IPS DF 6.9 (cell line): ENCODE measurements at places on chromosomes 12 and 14.
A peak's percentile ranks its signal among the peaks of the same experiment; 100 is the strongest.

- DNase-seq, result no peak
Observed at GRCh38 chr14:54738009-54738408, 164.6 kb downstream of the GCH1 start.

DNA sequence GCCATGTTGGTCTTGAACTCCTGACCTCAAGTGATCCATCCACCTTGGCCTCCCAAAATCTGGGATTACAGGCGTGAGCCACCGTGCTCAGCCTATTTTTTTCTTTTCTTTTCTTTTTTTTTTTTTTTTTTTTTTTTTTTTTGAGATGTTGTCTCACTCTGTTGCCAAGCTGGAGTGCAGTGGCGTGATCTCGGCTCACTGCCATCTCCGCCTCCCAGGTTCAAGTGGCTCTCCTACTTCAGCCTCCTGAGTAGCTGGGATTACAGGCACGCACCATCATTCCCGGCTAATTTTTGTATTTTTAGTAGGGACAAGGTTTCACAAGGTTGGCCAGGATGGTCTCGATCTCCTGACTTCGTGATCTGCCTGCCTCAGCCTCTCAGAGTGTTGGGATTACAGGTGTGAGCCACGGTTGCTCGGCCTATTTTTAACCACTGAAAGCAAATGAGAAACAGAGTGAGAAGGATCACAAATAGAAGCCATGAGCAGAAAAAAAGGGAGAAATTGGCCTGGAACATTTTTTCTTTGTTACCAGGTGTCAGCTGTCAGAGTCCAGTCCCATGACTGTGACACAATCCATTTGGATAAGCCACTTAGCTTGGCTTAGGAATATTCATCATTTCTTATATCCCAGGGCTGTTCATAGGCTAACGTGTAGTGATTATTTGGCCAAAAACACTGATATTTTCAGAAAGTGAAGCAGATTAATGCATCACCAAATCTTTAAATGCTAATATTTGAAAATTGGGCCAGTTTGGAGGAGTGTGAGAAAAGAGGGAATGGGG lies 7.9 kb upstream of the NFKBIA start:
- no peak for DNase-seq

- DNase-seq, result no peak
Observed at GRCh38 chr12:6396031-6396430, 12.1 kb downstream of the LTBR start.

DNA sequence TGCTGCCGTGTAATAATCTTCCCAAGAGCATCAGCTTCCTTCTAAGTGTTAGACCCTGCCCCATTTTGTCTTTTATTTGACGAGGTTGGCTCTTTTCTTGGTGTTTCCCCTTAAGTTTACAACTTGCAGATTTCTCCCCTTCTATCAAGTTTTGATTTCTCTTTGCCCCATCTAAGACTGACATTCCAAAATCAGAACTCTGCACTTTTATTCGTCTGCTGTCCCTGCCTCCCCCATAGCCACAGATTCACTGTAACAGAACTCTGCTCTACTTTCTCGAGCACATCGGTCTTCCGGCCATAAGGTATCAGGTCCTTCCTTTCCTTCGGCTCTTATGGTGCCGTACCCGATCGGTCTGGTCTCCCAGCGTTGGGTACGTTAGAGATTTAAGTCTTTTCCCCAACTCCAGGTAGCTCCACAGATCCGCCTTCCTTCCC lies 563 bp downstream of the DCP1B start:
- DNase-seq, result no peak

DNA sequence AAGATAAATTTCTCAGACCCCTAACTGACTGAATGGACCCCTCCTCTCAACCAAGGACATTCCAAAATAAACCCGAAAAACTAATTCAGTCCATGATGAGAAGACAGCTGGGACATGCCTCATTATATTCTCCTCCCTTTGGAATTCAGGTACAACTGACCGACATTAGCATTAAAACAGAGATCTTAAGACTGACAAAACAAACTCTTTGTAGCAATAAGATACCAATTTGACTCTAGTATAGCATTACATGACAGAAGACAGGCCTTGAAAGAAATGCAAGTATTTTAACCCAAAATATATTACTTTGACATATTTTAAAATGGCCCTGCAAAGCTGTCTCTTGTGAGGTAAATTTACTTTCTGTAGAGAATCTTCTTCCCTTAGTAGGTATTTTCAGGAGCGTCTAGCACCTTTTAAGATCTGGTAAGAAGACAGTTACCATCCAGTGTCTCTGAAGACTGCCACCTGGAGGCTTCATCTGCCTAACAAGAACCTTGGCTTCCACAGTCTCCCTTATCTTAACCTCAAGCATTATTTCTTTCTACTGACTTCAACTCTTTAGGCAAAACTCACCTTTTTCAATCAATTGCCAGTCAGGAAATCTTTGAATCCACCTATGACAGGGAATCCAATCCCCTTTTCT lies 957.5 kb downstream of the SLC6A15 start:
- peak; percentile 54 for DNase-seq

DNA sequence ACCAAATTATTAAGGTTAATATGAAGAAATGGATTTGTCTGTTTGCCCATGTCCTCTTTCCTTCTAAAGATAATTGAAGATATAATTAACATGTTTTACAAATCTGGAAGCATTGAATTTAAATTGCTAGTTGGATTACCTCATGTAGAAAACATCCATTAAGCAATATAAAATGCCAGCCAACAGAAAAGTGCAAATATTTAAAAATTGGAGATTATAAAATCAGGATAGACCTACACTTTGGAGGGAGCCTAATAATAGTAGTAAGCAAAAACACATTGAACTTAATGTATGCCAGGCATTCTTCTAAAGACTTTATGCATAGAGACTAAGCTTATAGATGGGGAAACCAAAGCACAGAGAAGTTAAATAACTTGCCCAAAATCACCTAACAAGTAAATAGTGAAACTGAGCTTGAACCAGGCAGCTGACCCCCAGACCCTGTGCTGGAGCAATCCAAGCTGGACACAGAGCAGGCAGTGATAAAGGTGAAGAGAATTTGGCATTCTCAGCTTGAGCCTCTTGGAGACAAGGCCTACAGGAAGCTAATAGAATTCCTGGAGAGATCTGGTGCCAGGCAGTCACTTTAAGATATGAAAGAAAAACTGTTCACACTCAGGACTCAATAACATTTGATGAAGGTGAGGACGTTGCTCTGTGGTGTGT lies 119.8 kb downstream of the ASCL1 start:
- no peak for DNase-seq

GRCh38 chr14:80403036-80403435 lies 191.7 kb upstream of the DIO2 start:
- DNase-seq, result no peak

DNA sequence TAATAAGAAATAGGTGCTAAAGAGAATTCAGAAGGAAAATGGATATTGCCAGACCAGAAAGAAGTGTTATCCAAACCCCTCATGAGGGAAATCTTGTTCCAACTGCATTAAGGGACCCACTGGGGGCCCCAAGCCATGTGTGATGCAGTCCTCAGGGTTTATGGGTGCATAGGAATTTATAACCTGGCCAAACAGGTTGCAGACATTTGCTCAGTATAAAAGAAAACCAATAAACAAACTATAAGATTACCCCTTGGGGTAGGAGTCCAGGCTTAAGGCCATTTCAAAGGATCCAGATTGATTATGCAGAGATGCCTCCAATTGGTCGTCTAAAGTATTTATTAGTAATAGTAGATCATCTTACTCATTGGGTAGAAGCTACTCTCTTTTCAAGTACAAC lies 240.9 kb upstream of the DIO3 start:
- DNase-seq, result no peak

DNA sequence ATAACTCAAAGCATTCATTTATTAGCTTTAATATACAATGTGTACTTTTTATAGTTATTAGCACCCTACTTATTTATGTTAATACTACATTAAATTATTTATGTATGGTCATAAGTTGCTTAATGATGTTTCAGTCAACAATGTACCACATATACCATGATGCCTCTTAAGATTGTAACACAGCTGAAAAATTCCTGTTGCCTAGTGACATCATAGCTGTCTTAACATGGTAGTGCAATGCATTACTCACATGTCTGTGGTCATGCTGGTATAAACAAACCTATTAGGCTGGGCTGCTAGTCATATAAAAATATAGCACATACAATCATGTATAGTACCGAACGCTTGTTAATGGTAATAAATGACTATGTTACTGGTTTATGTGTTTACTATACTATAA lies 120.4 kb downstream of the ANO6 start:
- no peak for DNase-seq

- no peak for DNase-seq
Observed at GRCh38 chr12:93938317-93938716, 210.1 kb upstream of the PLXNC1 start.

DNA sequence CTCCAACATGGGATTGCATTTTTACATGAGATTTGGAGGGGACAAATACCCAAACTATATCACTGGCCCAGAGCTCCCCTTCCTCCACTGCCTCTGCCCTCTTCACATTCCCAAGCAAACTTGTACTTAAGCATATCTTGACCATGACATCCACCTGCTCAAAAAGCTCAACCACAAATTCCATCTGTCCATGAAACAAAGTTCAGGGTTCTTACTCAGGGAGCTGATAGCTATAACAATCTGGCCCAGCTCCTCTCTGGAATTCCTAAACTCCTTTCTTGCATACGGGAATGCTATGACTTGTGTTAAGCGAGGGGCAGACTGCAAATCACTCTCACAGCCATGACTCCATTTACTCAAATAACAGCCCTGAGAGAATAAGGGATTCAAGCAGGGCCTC lies 152.1 kb downstream of the GALC start:
- DNase-seq, result no peak

GRCh38 chr12:92079054-92079385 lies 66.6 kb downstream of the BTG1 start:
- DNase-seq, result no peak

- DNase-seq, result no peak
Observed at GRCh38 chr14:22552001-22552826, 36.8 kb downstream of the DAD1 start.

- DNase-seq, result no peak
Observed at GRCh38 chr14:97543816-97544215, 746.6 kb downstream of the VRK1 start.

GRCh38 chr12:2680676-2681039 lies 114.1 kb upstream of the FKBP4 start:
- DNase-seq, result no peak

DNA sequence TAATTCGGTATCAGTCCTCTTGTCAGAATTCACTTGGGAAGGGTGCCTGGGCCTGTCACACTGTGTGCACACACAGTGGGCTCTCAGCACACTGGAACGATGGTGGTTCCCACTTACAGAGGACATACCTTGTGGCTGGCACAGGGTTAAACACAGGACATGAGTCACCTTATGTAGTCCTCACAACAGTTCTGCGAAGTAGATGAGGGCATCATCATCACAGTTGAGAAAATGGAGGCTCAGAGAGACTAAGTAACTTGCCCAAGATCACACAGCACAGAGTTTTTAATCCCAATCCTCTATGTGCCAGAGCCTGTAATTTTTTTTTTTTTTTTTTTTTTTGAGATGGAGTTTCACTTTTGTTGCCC lies 90.7 kb downstream of the NINJ2 start:
- DNase-seq, result no peak

DNA sequence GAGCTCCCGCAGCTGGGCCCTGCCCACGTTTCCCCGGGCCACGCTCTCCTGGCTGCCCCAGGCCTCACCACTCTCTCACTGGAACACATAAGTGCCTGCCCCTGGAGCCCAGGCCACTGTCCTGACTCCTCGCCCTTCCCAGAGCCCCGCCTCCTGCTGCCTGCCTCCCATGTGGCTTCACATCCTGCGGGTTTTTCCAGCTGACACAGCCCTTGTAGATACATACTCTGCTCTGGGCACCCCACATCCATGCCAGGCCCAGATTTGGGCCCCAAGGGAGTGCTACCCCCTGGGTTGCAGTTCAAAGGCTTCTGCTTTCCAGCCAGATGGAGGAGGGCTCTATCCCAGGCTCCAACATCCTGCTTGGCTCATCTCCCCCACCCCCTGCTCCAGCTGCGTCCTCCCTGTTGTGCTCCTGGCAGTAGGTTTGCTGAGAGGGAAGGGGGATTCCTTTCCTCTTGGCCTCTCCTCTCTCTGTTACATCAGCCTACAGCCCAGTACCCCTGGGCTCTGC lies 60.1 kb downstream of the TSPAN9 start:
- no peak for DNase-seq

DNA sequence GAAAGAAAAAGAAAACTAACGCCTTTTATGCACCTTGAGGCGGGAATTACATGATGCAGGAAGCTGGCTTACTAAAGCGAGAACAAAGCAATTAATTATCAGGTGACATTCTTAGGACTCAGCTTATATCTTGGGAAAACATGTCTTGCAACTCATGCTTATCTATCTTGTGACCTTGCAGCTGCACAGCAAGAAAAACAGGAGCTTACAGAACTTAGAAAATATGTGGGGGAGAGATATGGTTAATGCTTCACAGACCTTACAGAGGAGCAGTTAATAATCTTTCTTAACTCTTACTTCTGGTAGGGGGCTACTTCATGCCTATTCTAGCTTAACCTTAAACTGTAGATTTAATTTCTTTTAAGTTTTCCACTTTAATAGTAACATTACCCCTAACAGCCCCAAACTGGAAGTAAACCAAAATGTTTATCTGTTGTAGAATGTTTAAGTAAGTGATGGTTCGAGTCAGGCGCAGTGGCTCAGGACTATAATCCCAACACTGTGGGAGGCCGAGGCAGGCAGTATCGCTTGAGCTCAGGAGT lies 13.2 kb upstream of the OR11G2 start:
- no peak for DNase-seq

DNA sequence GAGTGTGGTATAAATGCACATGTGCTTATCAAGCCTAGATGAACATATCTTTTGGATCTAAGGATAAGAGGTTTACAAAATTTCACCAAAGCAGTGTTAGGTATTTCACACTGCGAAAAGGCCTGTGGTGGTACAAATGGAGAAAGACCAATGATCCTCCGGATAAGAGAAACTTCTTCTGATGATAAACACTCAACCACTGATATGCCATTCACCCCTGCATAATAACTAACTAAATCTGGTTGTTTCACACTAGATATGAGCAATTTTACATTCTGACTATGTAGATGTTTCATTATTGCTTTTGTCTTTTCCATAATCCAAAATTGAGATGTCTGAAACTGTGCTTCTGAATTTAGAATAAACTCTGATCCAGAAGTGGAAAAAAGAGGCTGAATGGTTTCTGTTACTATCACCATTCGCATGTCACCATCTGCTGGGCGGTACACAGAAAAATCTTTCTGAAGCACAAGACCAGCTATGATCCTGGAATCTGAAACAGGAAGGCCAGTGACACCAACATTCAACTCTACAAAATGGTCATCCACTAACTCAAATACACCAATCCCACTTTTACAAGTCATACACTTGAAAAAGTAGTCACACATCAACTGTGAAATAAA lies 1.3 kb downstream of the BBS10 start:
- no peak for DNase-seq
